CD4-positive, alpha-beta T cell treated with Interleukin-21 for 1 hour (primary cell): ENCODE measurements at places on chromosomes 4 and X.
A peak's percentile ranks its signal among the peaks of the same experiment; 100 is the strongest.

- no peak for DNase-seq
These were observed 278.7 kb downstream of the RCHY1 start for GRCh38 chr4:75235359-75235951.

GRCh38 chr4:7733801-7734650 lies 205.6 kb downstream of the AFAP1 start:
- no peak for DNase-seq

DNA sequence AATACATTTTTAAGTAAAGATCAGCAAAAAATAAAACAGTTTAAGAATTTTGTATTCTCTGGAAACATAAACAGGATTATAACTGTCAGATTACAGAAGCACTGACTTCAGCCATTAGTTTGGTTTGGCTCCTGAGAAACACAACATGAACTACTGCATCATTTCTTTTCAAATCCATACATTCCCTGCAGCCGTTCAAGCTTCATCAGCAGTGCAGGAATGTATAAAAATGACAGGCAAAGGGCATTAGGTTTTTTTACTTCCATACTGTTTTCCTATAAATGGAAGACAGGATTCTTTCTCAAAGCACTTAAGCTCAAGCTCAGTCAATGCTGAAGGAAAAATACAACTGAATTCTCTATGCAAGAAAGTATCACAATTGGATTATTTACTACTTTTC lies 4.2 kb upstream of the MAB21L2 start:
- no peak for DNase-seq

DNA sequence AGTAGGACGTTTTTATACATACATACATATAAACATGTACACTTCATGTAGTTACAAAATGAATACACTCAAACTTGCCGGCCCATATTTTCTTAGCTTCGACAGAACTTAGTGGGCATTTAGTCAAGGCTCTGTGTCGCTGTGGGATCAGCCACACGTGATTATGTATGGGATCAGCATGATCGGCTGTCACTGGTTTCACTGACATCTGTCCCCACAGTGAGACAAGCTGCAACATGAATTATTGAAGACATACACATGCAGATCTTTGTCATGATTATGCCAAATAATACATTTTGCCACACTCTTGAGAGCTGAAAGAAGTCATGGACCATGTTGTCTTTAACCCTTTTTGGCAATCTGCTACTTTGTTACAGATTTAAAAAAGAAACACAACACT lies 38.2 kb upstream of the NAA11 start:
- no peak for DNase-seq

DNA sequence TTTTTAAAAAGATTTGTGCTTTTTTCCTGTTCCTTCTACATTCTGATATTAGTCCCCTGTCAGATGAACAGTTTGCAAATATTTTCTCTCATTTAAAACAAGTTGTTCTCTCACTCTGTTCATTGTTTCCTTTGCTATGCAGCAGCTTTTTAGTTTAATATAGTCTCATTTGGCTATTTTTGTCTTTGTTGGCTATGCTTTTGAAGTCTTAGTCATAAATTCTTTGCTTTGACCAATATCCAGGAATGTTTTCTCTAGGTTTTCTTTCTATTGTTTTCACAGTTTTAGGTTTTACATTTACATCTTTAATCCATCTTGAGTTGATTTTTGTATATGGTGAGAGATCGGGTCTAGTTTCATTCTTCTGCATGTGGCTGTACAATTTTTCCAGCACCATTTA lies 136.8 kb downstream of the TET2 start:
- no peak for DNase-seq

GRCh38 chr4:82610041-82610440 lies 48.3 kb upstream of the TMEM150C start:
- DNase-seq: no peak

GRCh38 chr4:142846108-142846728 lies at the start of gene INPP4B:
Gene INPP4B, minus strand, starts transcription at chr4:142846301.
- peak; percentile 29 for DNase-seq

DNA sequence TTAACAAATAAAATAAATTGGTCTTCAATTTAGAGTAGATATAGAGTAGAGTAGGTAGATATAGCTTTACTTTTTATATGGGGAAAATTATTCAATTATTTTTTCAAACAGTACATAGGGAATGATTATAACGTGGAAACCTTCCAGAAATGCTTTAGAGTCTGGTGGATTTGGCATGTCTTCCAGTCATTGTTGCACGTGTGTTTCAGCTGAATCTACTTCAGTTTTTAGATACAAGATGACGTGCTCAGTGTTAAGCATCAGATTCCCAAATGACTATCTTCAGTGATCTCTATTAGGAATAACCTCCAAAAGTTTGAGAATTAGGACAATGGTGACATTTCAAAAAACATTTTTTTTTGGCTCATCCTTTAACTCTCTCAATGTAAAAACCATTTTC lies 616.9 kb downstream of the ANKRD50 start:
- no peak for DNase-seq

DNA sequence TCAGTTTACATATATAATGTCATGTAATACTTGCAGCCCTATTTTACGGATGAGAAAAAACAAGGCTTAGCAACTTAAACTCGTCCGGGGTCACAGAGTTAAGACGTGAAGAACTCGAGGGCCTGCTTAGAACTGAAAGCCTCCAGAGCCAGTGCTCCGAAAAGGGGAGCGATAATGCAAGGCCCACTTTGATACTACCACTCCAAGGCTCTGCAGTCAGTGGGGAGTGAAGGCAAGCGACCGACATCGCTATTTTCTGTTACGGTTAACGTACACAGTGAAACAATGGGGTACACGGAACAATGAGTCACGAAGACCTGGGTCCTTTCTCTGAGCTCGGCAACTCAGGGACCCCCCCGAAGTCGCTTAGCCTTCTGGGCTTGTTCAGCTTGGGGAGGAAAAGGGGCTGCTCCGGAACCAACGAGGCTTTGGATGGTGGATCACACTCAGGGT lies 965 bp downstream of the PPA2 start:
- no peak for DNase-seq

- no peak for DNase-seq
These were observed 13.6 kb upstream of the KIT start for GRCh38 chr4:54643958-54644751.

DNA sequence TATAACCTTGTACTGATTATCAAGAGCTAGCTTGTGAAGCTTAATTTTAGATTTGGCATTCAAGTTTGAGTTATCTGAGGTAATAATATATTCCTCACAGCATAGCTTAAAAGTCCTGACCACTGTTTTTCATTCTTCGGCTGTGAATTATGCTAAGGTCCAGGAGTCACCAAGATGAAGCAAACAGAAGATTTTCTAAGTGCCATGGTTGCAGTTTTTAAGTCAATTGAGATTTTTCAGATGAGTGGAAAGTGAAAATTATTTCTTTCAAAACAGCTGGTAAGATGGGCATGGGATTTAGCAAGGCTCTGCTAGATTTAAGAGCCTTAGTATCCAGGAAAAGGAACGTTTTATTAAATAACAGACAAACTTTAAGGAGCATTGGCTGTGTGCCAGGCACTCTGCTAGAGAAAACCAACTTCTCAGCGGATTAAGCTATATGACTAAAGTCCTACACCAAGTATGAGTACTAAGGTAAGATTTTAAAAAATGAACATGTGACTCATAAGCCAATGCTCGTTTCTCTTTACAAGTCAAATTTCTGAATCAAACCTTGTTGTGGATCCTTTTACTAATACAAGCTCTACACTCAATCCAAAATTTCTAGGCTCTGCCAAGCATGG lies 149.9 kb upstream of the IL15 start:
- DNase-seq: no peak

- DNase-seq: no peak
These were observed 606.0 kb upstream of the LCORL start for GRCh38 chr4:18627447-18628005.

GRCh38 chr4:3516061-3516835 lies 16.0 kb downstream of the LRPAP1 start:
- DNase-seq: no peak

DNA sequence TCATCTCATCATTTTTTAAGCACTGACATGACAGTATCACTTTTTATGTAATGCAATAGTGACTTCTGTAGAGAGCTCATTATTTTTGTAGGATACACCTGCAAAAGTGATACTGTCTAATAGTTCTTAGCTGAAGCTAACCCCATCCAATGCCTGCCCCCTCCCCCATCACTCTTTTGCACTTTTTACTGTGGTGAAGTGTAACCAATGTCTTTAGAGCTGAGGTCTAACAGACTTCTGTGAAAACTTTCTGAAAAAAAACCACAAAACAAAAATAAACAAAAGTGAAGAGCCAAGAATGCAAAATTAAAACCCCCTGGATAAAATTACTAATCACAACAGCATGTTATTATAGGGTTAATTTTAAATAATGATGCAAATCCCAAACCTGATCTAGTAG lies 301.1 kb downstream of the ANK2 start:
- DNase-seq: no peak

DNA sequence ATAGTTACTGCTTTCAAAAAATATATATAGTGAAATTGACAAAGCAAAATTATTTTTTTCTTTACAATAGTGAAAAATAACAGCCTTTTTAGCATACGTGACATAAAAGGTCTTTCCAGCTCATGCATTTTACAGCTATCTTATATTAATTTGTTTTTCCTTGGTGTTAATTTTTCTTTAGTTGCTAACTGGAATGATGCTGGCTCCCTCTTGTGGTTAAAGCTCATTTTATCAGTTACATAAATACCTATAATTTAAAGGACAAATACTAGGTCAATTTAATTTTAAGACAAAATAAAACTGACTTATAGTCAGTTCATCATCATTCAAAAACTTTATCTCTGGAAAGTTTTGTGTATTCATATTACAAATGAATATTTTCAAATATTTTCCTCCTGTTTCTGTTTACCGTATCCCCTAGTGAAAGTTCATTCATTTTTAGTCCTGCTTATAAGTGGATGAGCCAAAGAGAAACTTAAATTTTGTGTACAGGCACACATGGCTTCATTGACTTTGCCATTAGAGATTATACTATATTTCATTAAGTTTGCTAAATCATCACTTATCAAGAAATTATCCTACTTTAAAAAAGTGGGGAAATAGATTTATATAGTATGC lies 9.9 kb upstream of the ANAPC4 start:
- peak; percentile 52 for DNase-seq

GRCh38 chrX:23333842-23334520 lies 668 bp upstream of the PTCHD1 start:
- no peak for DNase-seq

DNA sequence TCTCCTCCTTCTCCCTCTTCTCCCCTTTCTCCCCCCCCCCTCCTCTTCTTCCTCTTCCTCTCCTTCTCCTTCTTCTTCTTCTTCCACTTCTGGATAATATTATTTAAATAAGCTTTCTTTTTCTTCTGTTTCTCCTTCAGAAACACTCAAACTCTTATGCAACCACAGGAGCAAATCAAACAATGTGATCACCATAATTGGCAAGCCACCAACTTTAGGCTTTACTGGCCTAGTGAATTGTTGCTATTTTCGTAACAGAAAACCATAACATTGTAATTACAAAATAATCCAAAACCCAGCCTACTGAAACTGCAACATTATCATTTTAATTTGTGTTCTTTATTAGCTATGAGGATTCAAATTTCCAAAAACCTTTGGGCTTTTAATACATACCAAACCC lies 14.3 kb downstream of the DCAF8L1 start:
- DNase-seq: no peak

DNA sequence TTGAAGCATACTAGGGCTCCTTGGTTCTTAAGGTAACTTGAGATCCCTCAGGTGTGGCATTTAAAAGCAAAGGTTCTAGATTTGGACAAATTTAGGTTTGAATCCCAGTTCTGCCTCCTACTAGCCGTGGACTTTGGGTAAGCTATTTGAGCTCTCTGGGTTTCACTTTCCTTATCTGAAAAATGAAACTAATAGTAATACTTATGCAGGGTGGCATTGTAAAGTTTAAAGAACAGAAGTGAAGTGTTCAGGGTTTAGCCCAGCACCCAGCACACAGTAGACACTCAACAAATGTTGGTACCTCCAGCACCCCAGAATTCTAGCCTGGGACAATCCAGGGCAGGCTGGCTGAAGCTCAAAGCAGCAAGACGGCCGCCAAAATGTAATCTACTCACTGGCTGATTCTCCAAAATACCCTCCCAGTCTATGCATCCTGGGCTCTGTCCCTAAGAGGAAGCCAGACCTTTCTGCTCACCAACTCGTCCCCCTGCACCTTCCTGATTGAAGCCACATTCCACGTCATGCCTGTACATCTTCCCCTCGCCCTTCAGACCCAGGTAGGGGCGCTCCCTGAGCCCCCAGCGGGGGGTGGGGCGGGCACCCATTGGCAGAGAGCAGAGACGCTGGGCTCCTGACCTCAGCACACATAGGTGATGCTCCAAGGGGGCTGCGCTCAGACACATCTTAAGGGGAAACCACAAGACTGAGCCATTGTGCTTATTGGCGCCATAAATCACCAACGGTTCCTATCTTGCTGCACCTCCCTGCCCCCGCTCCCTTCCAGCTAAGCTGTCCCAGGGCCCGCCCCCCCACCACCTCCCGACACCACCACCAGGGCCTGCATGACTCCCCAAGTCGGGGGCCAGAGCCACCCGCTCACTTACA lies 160.6 kb downstream of the BCOR start:
- peak; percentile 28 for DNase-seq

- DNase-seq: no peak
These were observed 69.1 kb downstream of the TET2 start for GRCh38 chr4:105215609-105216313.

- no peak for DNase-seq
These were observed at the start of gene ING2 for GRCh38 chr4:183504930-183505610. Gene ING2, plus strand, starts transcription at chr4:183505058. Its CDS starts 138 bp downstream, at chr4:183505196.

GRCh38 chrX:147079974-147080373 lies 265.4 kb upstream of the CXorf51A start:
- DNase-seq: no peak

DNA sequence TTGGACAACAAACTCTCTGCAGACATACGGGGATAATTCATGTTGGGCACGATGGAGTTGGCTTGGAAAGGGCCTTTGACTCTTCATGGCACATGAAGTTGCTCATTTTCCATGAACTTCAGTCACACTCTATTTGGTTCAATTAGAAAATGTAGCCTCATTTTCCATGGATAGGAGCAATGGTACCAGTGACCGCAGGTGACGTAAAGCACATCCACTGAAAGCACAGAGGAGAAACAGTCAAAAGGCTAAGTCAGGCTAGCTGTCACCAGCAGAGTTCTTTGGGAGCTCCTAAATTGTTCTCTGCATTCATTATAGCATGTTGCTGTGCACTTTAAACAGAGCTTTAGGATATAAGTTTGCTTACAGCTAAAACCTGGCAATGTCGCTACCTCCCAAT lies 39.9 kb upstream of the MAP3K15 start:
- DNase-seq: no peak
